IPS-NIHi11 (cell line): ENCODE measurements at places on chromosomes 3 and 15.

- no peak for DNase-seq
Measured at GRCh38 chr15:57217778-57218598, 158.3 kb upstream of the CGNL1 start.

GRCh38 chr15:73838831-73839426 lies 34.4 kb upstream of the TBC1D21 start:
- no peak for DNase-seq

- DNase-seq: no peak
Measured at GRCh38 chr3:80060664-80061063, 292.9 kb upstream of the ROBO1 start.

DNA sequence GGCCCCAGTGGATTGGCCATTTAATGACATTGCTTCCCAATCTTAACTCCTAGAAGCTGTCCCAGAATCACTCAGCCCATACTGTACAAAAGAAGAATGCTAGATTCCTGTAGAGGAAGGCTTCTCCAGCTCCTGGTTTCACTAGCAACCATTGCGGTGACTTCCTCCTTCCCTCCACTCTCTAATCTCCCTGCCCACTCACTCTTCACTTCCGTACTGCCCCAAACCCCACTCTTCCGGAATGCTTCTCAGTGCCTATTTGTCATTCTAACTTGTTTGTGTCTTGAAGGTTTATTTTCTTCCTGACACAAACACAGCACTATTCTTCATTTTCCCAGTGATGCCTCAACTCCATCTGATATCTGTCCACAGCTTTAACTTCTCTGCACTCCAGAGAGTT lies 97.1 kb upstream of the SPATA16 start:
- DNase-seq: no peak

- no peak for DNase-seq
Measured at GRCh38 chr3:81886081-81886480, 124.6 kb upstream of the GBE1 start.

GRCh38 chr3:159451482-159451881 lies 537.2 kb upstream of the IL12A start:
- DNase-seq: no peak

DNA sequence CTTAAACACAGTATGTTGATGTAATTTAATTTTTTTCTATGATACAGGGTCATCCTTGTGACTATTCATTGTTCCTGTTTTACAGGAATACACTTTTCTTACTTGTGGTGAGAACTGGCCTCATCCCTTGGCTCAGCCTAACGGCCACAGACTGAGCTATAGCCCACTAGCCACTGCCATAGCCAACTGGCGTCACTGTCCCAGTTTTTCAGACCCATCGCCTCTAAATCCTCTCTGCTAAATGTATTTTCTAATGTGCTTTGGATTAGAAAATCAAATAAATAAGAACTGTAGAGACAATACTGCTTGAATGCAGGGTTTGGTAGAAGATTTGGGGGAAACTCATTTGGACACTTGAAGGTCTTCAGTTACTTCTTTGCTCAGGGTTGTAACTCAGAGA lies 113.1 kb downstream of the TIGIT start:
- no peak for DNase-seq

- DNase-seq: no peak
Measured at GRCh38 chr3:58737644-58738043, 71.1 kb upstream of the FAM3D start.

GRCh38 chr15:100909565-100909964 lies 9.6 kb upstream of the LRRK1 start:
- DNase-seq: no peak

DNA sequence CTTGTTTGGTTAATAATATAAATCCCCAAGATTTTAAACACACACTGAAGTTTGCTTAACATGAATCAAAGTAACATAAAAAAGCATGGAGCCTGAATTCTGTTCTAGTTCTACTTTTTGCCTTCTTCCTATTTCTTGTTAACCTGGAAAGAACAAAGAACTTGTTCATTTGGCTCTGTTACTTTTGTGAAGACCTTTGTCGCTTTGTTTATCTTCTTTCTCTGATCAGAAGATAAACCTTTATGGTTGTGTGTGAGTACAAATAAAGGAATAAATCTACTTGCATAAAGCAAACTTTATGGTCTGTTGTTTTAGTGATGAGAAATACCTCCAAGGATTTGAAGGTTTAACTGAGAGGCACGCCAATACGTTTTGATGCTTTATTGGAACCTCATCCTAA lies 210.1 kb upstream of the SATB1 start:
- DNase-seq: no peak

DNA sequence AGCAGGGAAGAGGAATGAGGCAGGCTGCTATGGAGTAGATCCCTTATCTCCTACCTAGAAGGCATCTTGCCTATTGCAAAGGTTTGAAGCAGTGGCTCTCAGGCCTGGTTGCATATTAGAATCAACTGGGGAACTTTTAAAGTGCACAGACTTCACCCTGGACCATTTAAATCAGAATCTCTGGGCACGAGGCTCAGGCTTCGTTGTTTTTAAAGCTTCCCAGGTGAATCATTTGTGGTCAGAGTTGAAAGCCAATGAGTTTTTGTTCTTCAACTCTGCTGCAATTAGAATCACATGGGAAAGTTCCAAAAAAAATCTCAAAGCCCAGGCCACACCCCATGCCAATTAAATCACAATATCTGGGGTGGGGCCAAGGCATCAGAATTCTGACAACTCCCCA lies 773.1 kb downstream of the AGBL1 start:
- DNase-seq: no peak

- DNase-seq: no peak
Measured at GRCh38 chr3:188294113-188294512, 140.2 kb downstream of the LPP start.

DNA sequence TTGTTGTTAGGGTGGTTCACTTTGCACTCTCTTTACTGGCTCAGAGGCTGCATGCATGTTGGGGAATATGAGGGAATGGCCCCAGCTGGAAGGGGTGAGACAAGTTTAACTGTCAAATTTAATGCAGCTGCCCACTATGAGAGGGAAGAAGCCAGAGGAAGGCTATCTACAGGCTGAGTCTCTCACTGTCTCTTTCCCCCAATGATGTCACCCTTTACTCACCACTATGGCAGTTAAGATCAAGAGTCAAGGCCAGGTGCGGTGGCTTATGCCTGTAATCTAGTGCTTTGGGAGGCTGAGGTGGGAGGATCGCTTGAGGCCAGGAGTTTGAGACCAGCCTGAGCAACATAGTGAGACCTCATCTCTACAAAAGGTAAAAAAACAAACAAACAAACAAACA lies 12.2 kb upstream of the RBMS3 start:
- DNase-seq: no peak

- peak; percentile 46 for DNase-seq
Measured at GRCh38 chr3:23865595-23866396, 51.0 kb downstream of the NKIRAS1 start.
